ENCODE measurements at places on chromosomes 4 and X.
A peak's percentile ranks its signal among the peaks of the same experiment; 100 is the strongest.

- no peak for DNase-seq
Observed at GRCh38 chrX:154121961-154122360, 22.1 kb upstream of the OPN1LW start.

DNA sequence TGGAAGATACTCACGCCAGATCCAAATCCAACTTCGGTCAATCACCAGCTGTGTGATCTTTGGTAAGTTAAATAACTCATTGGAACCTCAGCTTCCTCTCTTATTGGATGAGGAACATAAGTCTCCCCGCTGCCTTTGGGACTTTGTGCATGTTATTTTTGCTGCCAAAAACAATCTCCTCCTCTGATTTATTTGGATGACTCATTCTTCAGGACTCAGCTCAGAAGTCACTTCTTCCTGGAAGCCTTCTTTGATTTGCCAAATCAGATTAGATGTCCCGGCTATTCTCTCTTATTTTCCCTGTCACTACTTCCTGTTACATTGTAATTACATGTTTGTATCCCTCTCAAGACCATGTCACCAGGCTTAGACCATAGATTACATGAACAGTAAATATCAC lies 138.0 kb upstream of the BOD1L1 start:
- no peak for DNase-seq

DNA sequence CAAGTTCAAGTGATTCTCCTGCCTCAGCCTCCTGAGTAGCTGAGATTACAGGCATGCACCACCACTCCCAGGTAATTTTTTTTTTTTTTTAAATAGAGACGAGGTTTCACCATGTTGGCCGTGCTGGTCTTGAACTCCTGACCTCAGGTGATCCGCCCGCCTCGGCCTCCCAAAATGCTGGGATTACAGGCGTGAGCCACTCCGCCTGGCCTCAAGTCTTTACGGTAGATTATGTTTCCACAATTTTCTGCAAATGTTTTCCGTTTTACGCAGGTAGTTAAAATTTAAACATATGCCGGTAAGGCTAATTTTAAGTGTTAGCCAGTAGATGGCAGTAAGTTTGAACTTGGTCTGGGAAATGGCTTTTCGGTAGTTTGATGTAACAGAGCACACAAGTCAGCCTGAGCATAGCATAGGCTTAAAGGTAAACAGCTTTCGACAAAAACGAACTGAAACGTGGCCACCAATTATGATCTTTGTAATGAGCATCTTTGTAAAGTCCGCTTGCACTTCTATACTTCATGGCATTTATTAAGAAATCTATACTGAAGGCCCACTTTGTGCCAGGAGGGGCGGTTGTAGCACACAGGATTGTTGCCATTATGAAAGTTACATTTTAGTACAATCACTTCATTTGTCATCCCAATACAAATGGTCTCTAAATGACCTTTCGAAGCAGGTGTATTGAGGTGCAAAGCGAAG lies 31.1 kb downstream of the CCKAR start:
- no peak for DNase-seq

- no peak for DNase-seq
Observed at GRCh38 chr4:77701121-77701520, 95.5 kb downstream of the CXCL13 start.

- peak; percentile 71 for DNase-seq
Observed at GRCh38 chrX:53433651-53434639, at the start of gene HSD17B10. Gene HSD17B10, minus strand, starts transcription at chrX:53434370. Its CDS starts 25 bp downstream, at chrX:53434345.

DNA sequence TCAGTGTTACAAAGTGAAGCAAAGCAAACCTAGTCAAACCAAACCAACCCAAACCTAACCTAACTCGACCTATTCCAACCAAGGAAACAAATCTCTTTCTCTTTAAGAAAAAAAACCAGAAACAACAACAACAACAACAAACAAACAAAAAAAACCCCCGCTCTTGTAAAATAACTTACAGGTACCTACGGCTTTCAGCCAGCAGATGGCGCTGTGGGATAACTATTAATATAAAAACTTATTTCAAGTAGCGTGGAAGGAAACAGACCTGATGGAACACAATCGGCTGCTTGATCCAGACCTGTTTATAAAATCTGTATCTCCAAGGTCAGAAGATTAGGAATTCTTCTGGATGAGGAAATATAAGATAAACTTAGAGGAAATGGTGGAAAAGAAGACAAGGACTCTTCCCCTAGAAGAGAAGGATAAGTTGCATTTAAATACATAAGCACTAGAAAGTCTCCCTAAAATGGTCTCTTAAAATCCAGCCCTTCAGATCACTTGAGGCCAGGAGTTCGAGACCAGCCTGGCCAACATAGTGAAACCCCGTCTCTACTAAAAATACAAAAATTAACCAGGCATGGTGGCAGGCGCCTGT lies 34.4 kb upstream of the CDKL5 start:
- peak; percentile 38 for DNase-seq

- DNase-seq, result peak; percentile 80
Observed at GRCh38 chrX:1453395-1453783, 680 bp upstream of the ASMTL start.

GRCh38 chr4:39658756-39659155 lies 20.1 kb upstream of the SMIM14 start:
- no peak for DNase-seq

GRCh38 chrX:460116-460515 lies 73.4 kb upstream of the PPP2R3B start:
- DNase-seq, result no peak

DNA sequence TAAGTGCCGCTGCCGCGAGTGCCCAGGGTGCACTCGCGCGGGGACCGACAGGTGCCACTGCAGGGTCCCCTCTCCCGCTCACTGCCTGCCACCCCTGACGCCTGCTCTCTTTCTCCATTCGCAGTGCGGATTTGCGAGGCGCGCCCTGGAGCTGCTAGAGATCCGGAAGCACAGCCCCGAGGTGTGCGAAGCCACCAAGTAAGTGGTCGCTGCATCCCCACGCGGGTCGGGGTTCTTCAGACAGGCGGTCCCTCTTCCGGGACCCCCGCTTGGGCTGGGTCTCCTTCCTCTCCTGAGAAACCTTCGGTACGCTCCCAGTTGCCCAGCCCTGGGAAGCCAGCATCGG lies 547 bp downstream of the GUCY1A1 start:
- no peak for DNase-seq

DNA sequence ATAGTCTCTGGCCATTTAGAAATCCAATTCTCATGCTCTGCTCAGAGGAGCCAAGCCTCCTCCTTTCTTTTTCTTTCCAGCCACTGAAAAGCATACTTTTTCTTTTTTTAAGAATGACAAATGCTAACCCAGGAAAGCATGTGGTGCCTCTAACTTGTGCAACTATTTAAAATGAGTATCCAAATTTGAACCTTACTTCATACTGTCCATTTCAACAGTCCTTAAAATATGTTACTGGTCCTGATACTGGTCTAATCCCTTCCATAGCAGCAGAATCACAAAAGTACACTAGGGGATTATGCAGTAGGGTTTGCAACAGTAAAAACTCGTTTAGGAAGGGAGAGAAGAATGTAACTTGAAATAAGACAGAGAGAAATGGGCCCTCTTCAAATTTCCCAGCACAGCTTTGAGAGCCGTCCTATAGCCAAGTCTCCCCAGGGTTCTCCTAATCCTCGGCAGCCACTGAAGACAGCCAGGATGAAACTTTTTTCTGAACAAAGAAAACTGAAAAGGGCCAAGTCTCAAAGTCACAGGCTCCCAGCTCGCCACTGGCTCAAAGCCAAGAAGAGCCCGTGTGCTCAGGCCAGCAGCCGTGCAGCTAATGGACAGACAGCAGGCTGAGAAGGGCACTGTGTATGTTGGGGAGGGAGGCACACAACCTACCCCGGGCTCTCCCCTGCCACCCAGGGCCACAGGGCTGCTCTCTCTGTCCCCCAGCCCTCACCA lies 39.5 kb downstream of the GPC4 start:
- DNase-seq, result no peak

DNA sequence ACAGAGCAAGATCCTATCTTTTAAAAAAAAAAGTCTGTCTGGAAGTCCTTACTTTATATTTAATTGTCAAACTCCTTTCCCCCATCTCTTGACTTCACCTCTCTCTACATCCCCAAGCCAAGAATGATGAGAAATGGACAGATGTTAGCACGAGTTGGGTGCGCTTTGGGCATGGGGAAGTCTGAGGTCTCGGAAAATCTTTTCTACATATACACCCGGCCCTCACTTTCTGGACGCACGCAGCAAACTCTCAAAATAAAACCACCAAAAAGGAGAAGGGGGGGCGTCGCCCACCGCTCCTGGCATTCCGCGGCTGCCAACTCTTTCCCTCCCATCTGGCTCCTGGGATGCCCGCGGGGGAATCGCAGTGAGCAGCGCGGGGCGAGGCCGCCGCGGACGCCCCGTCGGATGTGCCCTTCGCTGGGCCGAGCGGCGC lies 756 bp downstream of the IGFBP7 start:
- no peak for DNase-seq

DNA sequence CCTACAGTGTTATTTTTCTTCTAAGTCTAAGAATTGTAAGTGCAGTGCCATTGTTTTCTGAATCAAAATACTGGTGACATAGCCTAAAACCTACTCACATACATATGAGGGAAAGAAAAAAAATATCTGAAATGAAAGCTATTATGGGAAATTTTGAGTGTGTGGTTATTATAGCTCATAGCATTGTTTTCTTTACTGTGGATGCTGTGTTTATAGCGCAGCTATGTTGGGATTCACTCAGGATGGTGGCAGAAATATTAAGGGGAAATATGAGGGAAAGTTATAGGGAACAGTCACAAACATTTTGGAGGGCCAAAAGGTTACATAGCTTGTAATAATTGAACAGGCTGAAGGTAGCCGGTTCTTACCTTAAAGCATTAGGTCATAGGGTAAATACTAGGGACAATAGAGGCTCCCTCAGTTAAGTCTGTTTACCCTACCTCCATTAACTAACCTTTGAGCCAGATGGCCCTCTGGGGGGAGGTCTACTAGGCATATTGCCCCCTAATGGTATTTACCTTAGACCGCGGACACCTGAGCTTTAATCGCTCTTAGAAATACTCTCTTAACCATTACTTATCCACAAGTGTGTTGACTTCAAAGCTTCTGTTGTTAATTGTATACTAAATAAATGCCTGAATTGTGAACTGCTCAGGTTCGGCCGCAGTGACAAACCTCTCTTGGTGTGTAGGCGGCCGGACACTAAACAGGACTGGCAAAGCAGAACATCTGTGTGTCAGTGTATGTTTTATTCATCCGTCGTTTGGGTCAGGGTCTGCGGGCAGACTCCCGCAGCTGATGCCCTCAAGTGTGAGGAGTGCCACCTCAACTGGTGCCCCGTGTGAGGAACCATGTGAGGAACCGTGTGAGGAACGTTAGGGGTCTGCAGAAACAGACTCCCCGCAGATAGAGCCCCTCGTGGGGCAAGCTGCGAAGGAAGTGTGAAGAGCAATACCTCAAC lies 21.3 kb upstream of the SULT1B1 start:
- DNase-seq, result no peak

All from T-helper 2 cell (primary cell).